ENCODE measurements at places on chromosomes 12 and 14.

DNA sequence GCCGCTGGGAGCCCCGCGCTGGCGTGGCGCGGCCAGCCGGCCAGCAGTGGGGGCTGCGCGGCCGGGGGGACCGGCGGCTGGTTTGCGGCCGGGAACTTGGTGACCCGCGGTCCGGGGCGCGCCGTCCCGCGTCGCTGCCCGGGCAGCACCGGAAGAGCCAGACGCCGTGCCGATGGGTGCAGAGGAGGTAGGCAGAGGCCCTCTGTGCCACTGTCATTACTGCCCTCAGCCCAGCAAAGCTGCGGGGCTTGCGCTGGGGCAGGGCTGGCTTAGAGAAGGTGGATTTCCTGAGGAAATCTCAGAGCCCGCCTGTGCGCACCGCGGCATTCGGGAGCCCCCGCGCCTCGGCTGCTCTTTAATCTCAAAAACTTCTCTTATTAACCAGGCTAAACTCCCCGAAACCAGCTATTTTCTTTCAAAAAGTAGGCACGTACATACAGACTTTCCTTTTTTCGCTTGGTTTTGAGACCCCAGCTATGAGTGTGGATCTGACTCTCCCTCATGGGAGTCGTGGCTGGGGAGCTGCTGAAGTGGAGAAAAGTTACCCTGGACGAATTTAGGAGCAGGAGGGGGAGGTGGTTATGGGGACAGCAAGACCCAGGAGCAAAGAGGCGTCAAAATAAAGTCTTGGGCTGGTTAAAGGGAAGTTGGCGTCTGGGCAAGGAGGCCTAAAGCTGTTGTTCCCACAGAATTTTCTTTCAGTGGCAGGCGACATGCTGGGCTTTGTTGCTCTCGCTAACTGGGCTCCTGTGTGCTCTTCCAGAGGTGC lies 802 bp downstream of the SUSD6 start:
- peak; percentile 30 for DNase-seq

DNA sequence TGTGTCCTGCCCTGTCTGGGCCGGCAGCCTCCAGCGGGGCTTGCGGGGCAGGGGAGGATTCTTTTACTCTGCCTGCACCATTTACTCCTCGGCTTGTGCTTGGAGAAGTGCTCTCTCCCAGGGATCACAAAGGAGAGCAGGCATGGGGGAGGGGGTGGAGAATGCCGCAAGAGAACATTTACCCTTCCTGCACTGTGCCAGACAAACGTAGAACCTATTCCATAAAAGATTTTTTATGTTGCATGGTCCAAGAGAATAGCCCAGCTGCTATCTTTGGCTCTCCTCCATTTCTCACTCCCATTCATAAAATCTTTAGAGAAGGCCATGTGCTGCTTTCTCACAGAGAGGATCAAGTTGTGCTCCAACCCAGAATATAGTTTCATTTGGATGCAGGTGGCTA lies 159.4 kb downstream of the SPTSSA start:
- no peak for DNase-seq

GRCh38 chr14:104425763-104426646 lies 153.6 kb upstream of the C14orf180 start:
- DNase-seq: no peak

- peak; percentile 32 for DNase-seq
These were observed 700 bp downstream of the PRKAG1 start for GRCh38 chr12:49017891-49018260.

Measured in stimulated activated CD4-positive, alpha-beta T cell treated with anti-CD3 and anti-CD28 coated beads, Interleukin-12 subunit alpha, Interleukin-12 subunit beta, amount 100 ng/mL, for 4 hours (primary cell).